ENCODE measurements at places on chromosomes 2 and 18.

DNA sequence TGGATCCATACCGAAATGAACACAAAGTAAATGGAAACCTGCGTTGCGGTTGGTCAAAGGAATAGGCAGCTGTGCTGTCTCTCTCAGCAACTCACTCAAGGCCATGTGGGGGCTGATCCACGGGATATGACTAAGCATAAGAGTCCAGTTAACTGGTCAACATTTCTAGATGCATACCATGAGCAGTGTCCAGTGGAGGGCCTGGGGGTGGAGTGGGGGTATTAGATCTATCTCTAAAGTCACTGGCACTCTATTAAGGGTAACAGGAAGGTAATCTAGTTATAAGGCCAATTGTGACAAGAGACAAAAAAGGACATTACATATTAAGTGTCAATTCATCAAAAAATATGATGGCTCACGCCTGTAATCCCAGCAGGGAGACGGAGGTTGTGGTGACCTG is 136.8 kb downstream of the TTC32 start:
- no peak for DNase-seq

- no peak for DNase-seq
These were observed 10.1 kb upstream of the GRHL1 start for GRCh38 chr2:9941196-9941995.

DNA sequence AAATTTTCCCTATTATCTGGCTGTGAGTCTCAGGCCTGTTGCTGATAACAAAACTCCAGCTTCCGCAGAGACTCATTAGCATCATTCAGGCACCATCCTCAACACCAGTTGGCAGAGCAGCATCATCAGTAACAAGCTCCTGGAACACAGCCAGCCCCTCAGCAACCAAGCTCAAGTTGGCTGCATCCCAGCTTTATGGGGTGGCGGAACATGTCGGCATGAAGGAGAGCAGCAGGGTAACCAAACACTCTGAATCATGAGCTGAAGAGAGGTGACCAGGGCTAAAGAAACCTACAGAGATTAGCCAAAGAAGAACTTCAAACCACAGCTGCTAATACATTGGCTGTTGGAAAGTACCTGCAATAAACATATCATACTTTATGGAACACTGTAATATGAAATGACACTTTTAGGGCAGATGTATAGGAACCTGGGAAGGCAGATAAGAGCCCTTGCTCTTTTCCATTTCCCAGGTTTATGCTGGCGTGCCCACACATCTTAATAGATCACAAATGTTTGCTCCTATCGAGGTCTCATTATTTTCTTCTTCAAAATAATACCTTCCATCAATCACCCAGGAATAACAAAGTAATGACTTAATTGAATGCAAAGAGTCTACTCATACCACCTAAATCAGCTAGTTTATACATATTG is 63.8 kb downstream of the PDE11A start:
- DNase-seq, result no peak

DNA sequence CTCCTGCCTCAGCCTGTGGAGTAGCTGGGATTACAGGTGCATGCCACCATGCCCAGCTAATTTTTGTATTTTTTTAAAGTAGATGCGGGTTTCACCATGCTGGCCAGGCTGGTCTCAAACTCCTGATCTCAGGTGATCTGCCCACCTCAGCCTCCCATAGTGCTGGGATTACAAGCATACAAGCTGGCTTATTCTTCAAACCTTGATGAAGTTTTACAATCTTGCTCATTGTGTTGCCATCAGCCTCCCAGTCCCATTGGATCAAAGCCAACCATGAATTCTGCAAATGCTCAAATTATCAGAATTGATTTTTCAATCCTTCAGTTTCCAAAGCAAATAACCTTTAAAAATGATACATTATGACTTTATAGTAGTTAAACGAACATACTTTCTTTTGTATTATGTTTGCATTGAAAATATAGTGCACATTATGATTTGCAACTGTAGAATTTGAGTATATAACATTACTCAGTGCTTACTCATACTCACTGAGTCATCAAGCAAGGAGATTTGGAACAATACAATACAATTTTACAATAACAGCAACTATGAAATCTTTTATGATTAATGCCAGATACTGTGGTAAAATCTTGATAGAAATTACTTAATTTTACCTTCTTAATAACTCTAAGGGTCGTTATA is 1491.9 kb upstream of the CELF4 start:
- no peak for DNase-seq

DNA sequence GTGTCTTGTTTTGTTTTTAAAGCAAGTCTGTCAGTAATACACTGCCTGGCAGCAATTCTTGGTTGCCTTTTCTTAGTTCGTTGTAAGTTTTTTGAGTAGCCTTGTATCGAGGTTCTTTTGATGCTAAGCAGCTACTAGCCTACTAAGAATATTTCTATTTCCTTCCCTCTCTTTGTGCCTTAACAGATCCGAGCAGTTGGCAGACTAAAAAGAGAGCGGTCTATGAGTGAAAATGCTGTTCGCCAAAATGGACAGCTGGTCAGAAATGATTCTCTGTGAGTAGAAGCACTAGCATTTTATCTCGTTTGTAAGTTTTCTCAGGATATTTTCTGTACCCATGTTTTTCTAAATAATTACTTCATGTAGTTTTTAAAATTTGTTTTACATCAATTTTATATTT is 15.1 kb downstream of the MFF start:
- no peak for DNase-seq

DNA sequence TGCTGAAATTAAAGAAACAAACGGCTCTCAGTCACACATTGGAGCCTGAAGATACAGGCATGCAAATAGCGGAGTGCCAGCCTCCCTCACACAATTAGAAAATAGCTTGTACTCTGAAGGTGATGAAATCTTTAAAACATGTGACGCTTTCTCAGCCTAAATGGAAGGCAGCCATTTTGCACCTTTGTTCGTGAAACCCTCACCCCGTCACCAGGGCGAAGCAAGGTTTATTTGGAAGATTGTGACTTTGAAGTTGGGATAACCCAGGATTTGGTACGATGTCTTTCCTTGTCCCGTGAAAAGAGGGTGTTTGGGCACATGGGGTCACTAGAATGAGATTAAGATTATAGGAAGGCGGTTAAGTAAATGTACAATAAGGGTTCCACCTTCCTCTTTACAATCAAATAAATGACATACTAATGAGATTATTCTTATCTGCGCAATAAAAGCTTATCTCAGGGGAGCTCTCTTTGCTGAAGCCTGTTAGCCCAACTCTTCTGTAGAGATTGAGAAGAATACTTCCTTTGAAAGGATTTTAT is 4.2 kb downstream of the SH3BP4 start:
- DNase-seq, result no peak

DNA sequence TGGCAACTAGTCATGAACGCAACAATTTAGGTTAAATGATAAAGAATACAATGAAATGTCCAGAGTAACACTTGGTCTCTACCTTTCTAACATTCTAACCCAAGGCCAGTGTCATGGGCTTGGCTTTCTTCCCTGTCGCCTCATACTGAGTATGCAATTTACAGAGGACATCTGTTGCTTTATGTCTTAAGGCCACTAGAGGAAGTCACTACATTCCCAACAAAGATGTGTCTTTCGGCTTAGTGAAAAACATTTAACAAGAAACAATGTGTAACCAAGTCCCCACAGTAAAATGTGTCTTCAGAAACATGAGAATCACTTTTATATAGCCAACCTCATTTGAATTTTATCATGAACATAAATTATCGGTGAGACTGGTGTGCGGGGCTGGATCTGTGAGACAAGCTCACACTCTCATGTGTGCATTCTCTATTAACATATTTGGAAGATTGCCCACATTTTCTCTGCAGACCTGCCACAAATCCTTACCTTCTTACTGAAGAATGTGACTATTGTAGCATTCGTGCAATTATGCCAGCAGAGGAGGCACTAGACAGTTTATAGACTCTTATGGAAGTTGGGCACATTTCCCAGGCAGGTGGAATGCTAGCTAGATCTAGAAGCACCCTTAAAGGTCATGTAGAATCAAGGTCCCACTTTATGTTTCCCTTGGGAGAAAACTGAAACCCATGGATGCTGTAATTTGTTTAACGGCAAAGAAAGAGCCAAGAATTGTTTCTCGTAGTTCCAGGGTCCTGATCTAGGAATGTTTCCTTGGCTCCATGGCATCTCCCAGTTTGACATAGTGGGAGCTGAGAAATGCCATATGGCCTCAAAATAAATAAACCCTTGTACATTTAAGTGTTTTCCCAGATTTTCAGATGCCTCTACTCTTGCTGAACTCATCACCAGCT is 101.8 kb downstream of the CD226 start:
- DNase-seq, result no peak

DNA sequence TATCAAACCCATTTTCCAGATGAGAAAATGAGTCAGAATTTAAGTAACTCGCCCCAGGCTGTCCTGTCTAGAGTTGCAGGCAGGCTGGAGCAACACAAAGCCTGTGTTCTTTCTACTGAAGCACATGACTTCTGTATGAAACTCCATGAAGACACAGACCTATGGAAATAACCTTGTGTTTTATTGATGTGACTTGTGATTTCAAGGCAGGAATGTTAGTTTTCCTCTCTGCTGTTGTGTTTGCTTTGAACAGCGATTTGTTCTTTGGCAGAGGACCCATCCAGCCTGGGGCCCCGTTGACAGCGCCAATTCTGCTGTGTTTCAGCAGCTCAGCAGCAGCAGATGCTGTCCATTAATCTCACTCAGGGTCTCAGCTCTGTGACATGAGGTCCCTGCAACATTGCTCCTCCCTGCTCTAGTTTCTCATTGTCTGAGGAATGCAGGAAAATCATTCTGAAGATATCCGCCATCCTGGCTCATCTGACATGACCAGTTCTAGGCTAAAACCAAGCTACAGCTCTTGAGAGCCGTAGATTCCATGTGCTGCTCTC is 344.3 kb upstream of the RAB12 start:
- DNase-seq, result no peak

DNA sequence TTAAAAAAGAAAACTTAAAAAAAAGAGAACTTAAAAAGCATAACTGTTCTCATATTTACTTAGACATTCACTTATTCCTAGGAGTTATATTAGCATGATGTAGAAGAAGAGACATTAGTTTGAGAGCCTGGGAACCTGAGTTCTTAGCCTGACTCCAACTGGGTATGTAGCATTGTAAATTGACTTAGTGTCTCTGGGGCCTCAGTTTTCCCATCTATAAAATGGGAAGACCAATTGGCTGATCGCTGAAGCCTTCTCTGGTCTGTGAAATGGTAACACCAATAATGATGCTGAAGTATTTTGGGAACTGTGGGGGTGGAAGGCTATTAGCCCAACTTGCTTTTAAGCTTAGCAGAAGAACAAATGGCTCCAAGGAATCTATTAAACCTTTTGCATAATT is 55.9 kb downstream of the CABLES1 start:
- no peak for DNase-seq

DNA sequence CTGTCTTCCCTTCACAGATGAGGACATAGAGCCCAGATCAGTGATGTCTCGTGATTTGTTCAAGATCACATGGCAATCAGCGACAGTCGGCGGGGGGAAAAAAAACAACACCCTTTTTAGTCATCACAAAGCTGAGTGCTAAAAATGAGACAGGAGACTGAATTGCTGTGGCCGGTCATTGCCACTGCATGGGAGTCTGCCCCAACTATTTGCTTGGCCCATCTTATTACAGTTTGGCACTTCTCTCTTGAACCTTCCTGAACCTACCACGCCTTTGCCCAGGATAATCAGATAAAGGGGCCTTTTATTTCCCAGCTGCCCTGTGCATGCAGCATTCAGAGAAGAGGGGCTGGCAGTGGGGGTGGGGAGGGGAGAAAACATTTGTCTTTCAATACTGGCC is 42.7 kb downstream of the SETBP1 start:
- DNase-seq, result no peak

GRCh38 chr2:218264773-218265561 is 4.2 kb downstream of the GPBAR1 start:
- no peak for DNase-seq

DNA sequence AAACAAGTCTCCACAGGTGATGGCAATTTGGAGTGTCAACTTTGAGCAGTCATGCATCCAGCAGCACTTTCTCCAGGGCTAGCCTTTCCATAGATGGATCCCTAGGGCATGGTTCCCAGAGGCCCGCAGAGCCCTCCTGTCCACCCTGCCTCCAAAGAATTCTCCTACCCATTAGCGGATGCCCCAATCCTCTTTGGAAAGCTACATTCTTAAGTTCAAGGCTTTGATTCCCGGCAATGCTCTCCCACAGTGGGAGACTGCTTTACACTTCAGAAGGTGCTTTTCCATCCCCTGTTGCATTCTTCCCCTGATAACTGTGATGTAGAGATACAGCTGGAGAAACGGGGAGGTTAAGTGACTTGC is 61.3 kb downstream of the ACAA2 start:
- DNase-seq, result no peak

- DNase-seq, result no peak
These were observed 17.7 kb downstream of the IWS1 start for GRCh38 chr2:127508631-127509034.

DNA sequence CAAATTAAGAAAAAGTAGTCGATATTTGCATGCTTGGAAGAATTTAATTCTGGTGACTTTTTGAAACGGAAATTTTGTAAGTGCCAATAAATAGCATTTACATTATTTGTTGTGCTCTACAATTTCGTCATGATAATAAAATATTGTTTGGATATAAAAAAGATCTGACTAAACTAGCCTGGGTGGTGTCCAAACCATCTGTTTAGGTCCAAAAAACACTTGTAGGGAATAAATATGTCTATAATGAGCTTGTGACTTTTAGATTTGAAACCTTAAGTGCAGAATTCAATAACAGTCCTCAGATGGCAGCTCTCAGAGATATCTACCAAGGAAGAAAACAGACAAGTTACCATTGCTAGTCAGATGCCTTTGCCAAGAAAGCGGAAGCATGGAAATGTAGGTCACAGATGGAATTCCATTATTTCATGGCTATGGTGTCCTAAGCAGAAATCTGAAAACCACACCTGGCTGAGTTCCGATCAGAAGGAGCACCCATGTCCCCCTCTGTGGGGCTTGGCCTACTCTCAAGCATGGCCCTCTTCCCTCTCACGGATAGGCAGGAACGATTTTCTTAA is 731.1 kb downstream of the RNF144A start:
- no peak for DNase-seq

DNA sequence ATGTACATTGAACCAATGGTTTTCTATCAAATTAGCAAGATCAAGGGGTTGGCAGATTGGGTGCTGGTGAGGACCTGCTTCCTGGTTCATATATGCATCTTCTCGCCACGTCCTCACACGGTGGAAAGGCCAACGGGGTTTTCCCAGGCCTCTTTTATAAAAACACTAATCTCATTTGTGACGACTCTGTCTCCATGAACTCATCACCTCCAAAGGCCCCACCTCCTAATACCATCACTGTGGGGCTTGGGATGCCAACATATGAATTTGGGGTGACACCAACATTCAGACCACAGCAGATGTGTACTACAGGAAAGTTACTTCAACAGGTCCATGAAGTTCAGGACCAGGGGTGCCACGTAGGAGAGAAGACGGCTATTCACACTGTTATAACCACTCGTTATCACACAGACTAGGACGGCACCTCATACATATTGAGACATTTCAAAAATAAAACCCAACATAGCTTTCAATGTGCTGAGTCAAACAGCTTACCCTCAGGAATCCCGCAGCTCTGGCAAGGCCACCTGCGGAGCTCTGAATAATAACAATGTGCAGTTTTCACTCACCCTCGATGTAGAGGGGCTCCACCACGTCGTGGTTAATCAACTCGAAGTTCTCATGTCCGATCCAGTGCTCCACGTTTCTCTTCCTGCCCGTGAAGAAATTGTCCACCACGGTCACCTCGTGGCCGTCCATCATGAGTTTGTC is 49.3 kb downstream of the UXS1 start:
- peak; percentile 42 for DNase-seq

GRCh38 chr18:24296276-24296675 is 101.3 kb downstream of the OSBPL1A start:
- no peak for DNase-seq

- DNase-seq, result peak; percentile 10
These were observed 105.9 kb downstream of the LBH start for GRCh38 chr2:30336978-30337841.

GRCh38 chr2:101946372-101947039 is 45.3 kb upstream of the IL1R2 start:
- no peak for DNase-seq
